Activated T-helper 17 cell treated with anti-CD3 and anti-CD28 coated beads, Interleukin-2, amount 50 U/mL, for 72 hours (primary cell): ENCODE measurements at places on chromosomes 16 and 17. TPM values are rescaled to one million over a fixed set of nuclear protein-coding genes. Genes with fewer than 3 reads are reported as not detected.

GRCh38 chr17:48499735-48500434, 30.9 kb downstream of the HOXB1 start:
- ATAC-seq: no peak

GRCh38 chr16:84927621-84928591, 83.4 kb downstream of the ZDHHC7 start:
- ATAC-seq: no peak

DNA sequence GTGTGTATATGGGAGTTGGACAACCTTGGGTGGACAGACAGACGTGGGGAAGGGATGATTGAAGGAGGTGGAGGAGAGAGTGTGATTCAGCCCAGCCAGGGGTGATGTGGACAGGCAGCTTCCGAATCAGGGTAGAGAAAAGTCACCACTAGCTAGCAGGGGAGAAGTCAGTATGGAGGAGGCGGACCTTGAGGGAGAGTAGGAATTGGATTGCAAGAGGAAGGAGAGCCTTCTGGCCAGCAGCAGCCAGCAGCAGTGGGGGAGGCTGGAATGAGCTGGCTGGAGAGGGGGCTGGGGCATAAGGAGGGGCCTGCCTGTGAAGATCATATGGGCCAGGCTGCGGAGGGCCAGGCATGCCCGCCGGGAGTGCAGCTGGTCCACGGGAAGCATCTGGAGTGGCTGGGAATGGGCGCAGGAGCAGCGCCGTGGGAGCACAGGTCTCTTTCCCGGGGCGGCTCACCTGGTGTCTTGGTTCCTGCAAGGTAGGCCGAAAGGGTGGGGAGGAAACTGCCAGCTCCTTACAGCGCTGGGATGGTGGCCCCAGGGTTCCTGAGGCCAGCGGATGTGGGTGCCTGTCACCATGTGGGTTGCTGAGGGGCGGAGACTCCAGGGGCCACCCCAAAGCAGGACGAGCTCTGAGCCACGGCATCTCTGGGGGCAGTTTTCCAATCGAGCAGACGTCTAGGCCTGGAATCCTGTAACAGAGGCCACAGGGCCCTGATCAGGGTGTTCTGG, 235.3 kb downstream of the SEC14L1 start:
- peak; percentile 79 for ATAC-seq

DNA sequence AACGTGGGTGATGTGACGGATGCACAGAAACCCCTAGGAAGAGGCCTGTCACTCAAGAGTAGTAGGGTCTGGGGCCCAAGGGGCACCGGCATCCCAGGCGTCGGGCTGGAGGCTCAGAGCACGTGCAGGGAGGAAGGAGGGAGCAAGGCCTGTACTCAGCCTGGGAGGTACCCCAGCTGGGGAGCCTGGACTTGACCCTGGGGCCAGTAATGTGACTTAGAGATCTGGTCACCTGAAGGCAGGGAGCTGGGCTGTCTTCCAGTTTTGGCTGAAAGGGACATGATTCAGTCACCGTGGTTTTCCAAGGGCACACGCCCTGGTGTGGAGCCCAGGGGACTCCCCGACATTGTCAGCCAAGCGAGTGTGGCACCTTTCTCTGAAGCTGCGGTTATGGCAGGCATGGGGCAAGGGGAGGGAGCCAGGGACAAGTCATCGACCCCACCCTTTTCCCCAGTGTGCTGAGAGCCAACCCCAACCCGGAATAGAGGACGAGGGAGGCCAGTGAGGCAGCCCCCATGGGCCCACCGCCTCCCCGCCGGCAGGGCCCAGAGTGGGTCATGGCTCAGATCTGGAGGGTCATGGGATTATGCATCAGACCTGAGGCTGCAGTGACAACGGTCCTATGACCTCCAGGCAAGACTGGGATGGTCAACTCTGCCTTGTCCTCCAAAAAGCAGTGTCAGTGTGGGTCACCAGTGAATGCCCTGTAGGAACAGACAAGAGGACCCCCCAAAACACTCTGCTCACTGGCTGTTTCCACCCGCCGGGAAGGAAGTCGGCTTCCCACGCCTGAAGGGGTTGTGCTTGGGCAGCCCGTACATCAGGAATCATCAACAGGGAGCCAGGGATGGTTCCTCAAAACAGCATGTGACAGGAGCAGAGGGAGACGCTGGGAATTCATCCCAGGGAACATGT, 41.9 kb downstream of the MEAK7 start:
- ATAC-seq: peak; percentile 63

The NAGS gene
- total RNA-seq: 0.48 TPM

The P2RX1 gene
- not detected for total RNA-seq

The GAS2L2 gene
- not detected for total RNA-seq
